H1 (cell line): ENCODE measurements at places on chromosomes 4 and X.

- DNase-seq = no peak
Observed at GRCh38 chr4:126874533-126874932, 758.2 kb upstream of the INTU start.

DNA sequence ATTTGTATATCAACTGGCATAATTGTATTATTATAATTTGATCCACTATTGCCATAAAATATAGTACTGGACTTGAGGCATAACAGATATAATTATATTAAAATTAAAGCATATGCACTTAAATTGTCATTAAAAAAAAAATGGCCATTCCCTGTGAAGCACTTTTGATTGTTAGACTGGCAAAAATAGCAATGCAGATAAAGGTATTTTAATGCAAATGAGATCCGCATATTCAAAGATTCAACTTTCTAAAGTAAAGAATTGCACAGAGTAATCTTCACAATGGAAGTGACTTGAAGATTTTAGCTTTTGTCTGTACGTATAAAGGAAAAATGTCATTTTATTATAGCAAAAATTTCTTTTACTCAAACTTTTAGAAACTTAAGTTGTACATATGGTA is 871.8 kb upstream of the PABPC4L start:
- DNase-seq = no peak

GRCh38 chrX:136304493-136304892 is 3.7 kb downstream of the ADGRG4 start:
- no peak for DNase-seq

GRCh38 chr4:128308986-128309385 is 21.4 kb upstream of the PGRMC2 start:
- no peak for DNase-seq

DNA sequence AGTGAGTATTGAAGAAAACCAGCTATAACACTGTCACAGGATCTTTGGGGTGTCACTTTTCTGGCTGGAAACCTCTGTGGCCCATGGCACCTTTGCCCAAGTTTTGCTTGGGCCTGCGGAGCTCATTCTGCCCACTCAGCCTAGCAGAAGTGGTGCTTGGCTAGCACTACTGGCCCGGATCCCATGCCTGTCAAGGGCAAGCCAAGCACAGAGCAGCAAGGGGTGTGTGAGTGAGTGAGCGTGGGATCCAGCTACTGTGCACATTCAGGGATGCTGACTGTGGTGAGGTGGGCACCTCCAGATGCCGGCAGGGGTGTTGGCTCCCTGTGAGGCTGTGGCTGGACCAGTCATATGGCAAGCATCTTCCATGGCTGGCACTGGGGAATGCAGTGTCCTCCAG is 55.4 kb upstream of the RASGEF1B start:
- DNase-seq = no peak

DNA sequence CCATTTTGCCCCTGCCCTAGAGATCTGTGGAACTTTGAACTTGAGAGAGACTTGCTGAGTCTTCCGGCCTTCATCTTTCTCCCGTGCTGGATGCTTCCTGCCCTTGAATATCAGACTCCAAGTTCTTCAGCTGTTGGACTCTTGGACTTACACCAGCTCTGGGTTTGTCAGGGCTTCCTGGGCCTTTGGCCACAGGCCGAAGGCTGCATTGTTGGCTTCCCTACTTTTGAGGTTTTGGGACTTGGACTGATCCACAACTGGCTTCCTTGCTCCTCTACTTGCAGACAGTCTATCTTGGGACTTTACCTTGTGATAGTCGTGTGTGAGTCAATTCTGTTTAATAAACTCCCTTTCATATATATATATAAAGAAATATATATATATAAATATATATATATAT is 1071.0 kb downstream of the ADGRL3 start:
- DNase-seq = no peak

DNA sequence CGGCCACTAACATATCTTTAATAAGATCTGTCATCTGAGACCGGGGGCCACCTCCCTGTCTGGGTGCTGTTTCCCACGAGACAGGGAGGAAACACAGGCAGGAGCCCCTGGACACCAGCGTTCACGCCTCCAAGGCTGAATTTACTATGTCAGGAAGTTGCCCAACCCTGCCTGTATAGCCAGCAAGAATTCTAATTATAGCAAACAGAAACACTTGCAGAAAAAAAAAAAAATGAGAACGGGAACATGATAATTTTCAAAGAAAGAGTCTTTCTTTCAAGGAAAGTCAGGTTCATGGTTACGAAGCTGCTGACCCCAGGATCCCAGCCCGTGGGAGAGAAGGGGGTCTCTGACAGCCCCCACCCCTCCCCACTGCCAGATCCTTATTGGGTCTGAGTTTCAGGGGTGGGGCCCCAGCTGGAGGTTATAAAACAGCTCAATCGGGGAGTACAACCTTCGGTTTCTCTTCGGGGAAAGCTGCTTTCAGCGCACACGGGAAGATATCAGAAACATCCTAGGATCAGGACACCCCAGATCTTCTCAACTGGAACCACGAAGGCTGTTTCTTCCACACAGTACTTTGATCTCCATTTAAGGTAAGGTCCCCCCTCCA is at the start of gene IL3RA:
TSS of gene IL3RA (plus strand) at position 455 of the 613 bp plus-strand sequence. CDS start 4,981 bp downstream, outside the sequence.
- no peak for DNase-seq

- peak; percentile 43 for DNase-seq
Observed at GRCh38 chr4:46388857-46389256, 1.1 kb downstream of the GABRA2 start.

DNA sequence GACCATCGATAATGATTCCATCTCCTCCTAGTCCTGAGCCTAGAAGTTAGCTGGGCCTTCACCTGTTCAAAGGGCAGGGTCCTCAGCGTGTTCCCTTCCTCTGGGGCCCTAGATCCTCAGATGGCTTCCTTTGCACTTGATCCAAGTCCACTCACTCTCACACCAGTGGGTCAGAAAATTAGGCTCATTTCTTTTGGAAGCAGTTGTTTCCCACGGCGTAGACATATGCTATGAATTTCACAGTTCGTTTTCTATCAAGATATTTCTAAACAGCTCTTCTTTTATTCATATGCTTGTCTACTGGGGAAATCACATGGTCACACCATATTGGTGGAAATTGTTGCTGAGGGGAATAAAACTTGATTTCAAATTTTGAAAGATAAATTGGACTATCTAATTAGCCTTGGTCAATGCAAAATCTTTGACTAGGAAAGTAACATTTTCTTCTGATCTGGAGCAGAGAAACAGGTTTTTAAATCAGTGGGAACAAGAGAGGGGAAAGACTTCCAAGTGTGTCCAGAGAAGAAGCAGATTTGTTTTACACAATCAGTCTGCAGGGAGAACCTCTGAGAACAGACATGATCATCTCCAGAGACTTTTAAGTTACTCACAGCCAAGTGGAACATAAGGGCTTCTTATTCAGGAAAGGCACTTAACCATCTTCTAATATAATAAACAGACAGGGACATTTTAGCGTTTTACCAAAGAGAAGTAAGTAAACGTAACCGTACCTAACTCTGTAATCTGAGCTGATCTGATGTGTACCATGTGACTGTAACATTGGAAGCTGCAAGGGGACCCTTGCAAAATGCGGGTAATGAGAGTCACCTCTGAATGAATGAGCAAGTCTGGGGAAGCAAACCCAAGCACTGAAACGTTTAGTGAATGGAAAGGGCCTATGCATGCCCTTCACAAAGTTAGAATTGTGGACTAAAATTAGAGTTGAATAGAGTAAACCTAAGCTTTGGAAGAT is 455.7 kb upstream of the FAT1 start:
- DNase-seq = no peak

DNA sequence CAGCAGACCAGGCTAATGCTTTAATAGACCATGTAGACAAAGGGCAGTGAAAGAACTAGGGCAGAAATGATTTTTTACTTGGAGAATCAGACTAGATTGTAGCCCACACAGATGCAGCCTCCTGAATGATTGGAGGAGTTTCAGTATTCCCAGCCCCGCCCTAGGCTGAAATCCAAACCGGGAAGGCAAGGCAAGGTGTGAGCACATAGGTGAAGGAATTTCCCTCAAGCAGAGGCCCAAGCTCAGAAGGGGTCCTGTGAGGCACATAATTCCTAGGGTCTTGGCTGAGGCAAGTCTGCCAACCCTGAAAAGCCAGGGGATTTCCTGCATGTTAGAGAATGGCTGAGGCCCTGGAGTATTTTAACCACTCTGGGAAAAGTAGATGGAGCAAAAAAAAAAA is 56.4 kb upstream of the PAK3 start:
- no peak for DNase-seq

DNA sequence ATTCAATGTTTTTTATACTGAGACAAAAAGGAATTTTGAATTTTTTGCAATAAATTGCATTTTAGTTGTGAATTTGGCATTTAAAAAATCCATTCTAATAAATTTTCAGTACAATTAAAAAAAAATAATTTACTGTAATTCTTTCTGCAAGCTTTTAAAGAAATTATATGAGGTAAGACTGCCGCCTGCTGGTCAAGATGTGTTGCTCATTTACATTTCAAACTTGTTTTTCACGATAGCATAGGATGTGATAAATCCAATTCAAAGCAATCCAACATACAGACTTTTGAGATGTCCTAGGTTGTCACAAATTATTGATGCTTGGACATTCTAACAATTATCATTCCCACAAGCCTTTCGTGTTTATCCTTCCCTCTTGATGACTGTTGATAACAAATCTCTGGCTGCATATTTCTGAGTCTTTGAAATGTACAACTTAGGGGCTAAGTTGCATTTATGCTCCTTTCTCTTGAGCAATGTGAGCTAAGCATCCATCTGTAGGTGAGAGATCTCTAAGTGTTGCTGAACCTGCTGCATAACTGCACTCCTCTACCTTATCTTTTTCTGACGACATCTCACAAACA is 21.7 kb upstream of the MFAP3L start:
- DNase-seq = no peak

- DNase-seq = no peak
Observed at GRCh38 chrX:34655501-34656455, 1.3 kb downstream of the TMEM47 start.

DNA sequence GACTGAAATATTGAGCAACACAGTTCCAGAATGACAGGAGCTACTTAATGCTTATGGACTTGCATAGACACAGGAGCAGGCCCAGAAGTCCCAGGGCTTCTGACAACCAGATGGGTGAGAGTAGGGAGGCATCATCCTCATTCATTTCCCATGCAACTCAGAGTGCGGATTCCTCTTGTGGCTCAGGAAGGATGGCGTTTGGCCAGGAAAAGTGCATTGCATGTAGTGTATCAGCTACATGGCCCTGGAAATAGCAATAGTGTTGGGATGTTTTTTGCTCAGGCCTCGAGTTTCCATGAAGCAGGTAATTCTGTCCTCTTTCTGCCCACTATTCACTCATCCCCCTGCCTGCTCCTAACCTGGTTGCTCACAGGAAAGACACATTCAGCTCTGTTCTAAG is 136.6 kb downstream of the PDGFRA start:
- no peak for DNase-seq

DNA sequence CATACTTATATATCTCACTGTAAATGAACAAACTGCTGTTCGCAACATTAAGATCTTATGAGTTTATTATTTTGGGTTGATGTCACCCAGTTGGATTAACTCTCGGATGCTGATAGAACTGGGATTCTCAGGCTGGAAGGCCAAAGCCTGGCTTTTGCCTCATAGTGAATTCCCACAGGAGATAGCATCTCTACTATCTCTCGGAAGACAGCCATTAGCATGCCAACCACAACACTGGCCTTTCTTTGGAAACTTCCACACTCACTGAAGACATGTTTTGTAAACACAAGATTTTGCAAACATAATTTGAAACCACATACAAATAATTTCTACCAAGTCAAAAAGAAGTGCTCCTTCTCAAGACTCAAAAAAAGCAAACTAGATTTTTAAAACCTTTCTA is 4.5 kb upstream of the ATP6AP2 start:
- DNase-seq = no peak

GRCh38 chrX:1743663-1744062 is 128.8 kb downstream of the ASMT start:
- no peak for DNase-seq

DNA sequence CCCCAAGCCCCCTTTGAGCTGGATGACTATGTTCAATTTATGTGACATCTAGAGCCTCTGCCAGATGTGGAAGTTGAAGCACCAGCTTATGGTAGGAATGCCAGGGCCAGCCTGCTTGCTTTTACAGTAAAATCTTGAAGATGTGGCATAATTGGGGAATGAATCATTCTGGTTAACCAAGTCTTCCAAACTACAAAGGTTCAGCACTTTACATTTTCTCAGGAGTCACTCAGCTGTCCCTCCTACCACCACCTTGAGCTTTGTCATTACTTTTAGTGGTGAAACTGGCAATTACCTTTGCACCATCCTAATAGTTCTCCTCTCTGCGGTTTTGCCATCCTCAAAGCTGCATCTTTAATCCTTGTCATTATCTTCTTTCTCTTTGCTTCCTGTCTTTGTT is 172.2 kb downstream of the HS6ST2 start:
- no peak for DNase-seq

DNA sequence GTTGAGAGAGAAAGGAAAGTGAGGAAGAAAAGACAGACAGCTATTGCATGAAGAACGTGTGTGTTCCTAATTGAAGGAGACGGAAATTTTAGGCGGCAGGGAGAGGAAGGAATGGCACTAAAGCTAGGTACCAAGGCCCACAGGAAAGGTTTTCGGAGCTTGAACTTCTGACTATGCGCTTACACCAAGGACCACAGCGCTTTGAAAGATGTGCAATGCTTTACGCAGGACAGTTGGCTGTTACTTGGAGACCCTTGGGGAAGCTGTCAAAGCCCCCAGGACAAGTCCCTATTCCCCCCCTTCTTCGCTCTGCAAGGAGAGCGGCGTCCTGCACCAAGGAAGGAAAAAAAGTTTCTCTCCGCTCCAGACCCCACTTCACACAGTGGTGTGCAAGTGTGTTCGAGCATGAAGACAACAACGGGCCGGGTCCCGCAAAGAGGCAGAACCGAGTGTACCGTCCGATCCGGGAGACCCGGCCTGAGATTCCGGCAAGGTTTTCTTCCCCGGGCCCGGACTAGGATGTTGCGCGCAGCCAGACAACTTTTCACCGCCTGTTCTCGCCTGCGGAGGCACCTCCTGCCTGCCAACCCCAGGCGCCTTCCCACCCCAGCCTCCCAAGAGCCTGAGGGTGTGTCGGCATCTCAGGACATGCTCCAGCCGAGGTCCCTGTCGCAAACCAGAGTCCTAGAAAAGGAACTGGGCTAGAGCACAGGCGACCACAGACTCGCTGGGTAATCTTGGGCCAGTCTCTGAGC is 896 bp downstream of the KDR start:
- DNase-seq = no peak

DNA sequence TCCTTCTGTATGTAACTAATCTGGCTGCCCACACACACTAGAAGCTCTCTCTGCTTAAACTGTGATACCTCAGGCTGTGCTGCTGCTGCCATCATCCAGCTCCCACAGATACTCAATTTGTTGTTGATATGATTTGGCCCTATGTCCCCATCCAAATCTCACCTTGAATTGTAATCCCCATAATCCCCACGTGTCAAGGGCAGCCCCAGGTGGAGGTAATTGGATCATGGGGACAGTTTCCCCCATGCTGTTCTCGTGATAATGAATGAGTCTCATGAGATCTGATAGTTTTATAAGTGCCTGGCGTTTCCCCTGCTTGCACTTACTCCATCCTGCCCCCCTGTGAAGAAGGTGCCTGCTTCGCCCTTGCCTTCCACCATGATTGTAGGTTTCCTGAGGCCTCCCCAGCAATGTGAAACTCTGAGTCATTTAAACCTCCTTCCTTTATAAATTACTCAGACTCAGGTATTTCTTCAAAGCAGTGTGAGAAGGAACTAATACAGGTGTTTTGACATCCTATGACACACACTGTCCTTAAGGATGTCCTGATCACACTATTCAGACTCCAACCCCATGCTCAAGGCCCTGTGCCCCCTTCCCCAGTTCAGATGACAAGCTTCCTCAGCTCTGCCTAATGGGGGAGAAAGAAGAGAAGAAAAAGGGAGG is 2.9 kb upstream of the ATOH1 start:
- no peak for DNase-seq
